NCI-H1105 (cell line): ENCODE measurements at places on chromosomes 7 and 10.

- no peak for DNase-seq
Measured at GRCh38 chr7:23306936-23307521, 7.9 kb downstream of the MALSU1 start.

DNA sequence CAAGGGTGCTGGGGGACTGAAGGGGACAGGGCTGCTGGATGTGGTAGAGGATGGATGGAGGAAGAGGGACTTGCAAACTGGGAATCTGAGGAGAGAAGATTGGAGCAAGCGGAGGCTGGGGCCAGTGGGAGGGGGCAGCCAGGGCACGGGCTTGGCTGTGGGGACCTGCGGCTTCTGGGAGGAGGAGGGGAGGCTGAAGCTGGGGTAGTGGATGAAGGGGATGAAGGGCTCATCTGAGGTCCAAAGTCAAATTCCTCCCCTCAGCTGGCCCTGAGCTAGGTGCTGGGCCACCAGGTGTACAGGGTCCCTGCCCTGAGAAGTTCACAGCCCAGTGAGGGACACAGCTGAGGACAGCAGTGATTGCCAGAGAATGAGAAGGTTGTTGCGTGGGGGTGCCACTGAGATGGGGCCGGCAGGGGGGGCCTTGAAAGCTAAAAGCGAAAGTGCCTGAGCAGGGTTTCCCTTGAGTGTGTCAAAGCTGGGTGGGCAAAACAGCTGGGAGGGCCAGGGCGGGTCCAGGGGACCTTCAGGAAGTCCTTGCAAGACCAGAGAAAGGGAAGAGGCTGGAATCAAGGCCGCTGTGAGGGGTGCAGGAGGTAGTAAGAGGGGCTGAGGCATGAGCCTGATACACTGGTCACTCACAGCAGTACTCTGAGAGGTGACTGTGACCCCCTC, 75.2 kb downstream of the MYL10 start:
- no peak for DNase-seq

DNA sequence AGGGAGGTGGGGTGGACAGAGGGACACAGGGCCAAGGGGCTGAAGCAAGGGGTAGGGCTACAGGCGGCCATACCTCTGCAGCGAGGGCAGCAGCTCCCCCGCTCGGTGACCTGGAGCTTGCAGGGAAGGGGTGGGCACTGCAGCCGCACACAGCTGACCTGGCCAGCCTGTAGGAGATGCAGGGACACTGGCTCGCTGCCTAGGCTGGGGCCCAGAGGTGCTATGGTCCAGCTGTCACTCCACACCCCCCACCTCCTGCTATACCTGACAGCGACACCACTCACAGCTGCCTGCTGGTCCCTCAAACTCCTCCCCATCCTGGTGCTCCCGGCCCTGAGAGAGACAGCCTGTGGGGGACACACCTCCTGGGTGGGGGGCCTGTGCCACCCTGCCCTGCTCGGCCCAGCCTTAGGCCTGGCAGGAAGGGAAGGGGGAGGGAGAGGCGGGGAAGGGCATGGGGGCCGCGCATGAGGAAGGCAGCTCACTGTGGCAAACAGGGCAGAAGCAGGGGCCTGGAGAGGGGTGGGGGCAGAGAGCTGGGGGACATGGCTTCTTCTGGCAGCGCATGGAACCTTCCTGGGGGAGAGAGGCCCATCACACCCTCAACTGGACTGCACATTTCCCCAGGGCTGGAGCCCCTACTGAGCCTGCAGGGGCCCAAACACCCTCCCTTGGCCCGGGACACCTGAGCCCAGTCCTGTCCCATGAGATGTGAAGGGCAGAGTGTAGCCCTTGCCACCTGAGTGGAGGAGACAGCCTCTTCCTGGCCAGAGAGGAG, 23.9 kb downstream of the ATP6V1F start:
- DNase-seq = no peak

DNA sequence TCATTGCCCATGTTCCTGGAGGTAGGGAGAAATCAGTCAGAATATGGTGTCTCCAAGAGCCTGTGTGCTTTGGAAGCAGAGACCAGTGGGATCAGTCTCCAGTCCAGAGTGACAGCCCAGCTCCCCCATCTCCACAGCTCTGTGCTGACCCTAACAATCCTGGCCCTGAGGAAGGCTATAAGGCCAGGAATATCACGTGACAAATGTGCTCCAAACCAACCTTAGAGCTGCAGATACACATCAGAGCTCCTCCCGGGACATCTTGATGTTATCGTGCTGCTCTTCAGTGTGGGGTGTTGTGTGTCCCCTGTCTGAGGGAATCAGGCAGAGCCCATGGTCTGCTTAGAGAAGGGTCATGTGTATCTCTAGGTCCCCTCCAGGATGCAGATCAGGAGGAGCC, 15.2 kb downstream of the DMBT1 start:
- DNase-seq = no peak

- no peak for DNase-seq
Measured at GRCh38 chr10:132869621-132870020, 72.7 kb downstream of the CFAP46 start.

- no peak for DNase-seq
Measured at GRCh38 chr7:80357530-80357929, 154.3 kb downstream of the GNAT3 start.
